Activated naive CD4-positive, alpha-beta T cell treated with anti-CD3 and anti-CD28 coated beads, Interleukin-2, amount 50 U/mL, for 72 hours (primary cell): ENCODE measurements at places on chromosomes 13 and 19.

DNA sequence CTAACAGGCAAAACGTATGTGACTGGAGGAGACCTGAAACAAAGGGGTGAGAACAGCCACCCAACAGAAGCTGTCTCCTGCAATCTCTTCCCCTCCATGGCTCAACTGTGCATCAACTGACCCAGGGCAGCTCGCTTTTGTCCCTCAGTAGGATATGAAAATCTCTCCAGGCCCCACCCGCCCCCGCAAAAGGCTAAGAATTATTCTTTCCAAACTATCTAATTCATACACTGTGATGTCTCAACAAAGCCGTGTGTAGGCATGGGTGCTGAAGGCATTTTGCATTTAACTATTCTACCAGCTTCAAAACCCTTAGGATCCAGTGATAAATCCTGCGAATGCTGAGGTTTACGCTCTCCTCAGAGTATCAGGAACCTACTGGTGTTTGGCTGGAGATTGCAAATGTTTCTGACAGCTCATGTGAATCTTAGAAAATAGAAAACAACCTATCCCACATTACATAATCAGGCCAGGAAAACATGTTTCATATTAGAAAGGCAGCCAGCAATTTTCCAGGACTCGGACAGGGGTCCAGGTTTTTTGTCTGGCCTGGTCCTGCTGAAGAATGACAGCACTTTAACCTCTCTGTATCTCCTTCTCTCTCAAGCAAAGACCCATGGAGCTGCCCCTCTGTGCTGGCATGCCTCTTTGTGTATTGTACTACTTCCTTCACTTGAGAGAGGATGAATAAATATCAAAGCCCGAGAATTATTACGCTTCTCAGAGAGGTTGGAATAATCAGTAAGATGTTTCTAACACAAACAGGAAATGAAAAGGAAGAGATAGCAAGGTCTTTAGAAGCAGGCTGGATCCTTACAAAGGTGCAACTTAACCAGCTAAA lies 17.3 kb downstream of the DHRS12 start:
- no peak for DNase-seq

DNA sequence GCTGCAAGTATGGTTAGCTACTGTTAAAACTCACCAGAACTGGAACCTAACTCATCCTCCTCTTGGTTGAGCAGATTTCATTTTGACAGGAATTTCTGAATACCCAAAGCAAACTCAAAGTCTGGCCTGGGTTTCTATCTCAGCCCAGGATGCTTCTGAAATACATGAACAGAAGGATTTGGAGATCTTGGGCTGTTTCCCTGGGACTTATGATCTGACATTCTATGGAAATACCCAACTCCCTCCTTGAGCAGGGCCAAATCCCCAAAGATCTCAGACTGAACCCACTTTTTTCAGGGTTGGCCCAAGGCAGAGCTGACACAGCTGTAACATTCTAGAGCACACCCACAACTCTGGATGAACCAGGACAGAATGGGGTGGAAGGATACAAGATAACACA lies 1.1 kb upstream of the ITM2B start:
- DNase-seq: no peak

DNA sequence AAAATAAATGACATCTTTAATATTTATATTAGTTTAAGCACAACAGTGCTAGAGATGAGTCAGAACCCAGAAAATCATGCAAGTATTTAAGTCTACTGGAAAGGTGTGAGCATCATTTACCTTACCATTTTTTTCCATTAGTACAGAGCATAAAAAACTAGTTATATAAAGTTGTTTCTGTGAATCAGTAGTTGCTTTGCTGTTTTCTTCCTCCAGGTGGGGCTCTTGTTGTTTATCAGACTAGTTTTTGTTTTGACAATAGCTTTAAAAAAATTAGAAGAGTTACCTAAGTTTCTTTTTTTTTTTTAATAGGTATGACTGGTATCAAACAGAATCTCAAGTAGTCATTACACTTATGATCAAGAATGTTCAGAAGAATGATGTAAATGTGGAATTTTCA lies 12.7 kb downstream of the SUGT1 start:
- no peak for DNase-seq

DNA sequence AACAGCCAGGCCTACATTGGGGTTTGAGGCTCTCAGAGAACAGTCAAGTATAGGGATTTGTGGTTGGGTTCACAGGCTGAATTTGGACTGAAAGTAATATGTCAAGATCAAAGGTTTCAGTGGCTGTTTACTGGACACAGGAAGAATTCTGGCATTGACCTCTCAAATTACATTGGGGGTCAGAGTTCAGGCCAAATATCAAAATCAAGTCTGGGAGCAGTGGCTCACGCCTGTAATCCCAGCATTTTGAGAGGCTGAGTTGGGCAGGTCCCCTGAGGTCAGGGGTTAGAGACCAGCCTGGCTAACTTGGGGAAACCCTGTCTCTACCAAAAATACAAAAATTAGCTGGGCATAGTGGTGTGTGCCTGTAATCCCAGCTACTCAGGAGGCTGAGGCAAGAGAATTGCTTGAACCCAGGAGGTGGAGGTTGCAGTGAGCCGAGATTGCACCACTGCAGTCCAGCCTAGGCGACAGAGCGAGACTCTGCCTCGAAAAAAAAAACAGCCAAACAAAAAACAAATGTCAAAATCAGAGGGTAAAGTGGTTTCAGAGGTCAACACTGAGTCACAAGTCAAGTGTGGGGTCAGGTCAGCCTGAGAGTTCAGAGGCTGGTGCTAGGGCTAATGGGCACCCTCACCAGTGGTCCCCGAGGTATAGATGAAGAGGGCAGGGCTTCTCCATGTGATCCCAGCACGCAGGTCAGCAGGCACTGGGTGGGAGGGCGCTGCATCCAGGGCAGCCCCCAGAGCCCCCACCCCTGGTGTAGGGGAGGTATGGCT lies 1.5 kb downstream of the SLC27A5 start:
- no peak for DNase-seq
